ENCODE measurements at places on chromosomes 2 and 18. TPM values are rescaled to one million over a fixed set of nuclear protein-coding genes. Genes with fewer than 3 reads are reported as not detected.

REG1B gene
- not detected for total RNA-seq

SLC9A4 gene
- 0.12 TPM for total RNA-seq

CFC1 gene
- total RNA-seq, result 1.8 TPM

PSD4 gene
- total RNA-seq, result 1.2 TPM

RAD51AP2 gene
- total RNA-seq, result not detected

DLX1 gene
- 0.61 TPM for total RNA-seq

ST8SIA5 gene
- 0.56 TPM for total RNA-seq

MYOM1 gene
- 1.3 TPM for total RNA-seq

CXCR4 gene
- 215 TPM for total RNA-seq

UGT1A8 gene
- total RNA-seq, result not detected

BZW1 gene
- total RNA-seq, result 232 TPM

AMER3 gene
- 20.6 TPM for total RNA-seq
